ENCODE measurements at places on chromosomes 13 and 19.

DNA sequence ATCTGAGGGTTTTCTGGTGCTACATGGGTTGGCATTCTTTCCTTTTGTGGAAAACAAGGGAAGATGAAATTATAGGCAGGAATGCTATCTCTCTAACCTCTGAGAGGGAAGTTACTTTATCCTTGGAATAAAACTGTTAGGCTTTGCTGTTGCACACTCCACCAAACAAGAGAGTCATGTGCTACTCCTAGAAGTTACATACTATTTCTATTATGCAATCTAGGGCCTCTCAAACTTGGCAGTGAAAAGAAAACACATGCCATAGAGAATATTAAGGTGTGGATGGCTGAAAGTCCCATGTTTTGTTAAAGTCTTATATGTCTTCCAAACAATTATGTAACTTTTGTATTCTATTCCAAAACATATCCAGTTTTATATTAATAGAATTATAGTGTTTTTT lies 367.9 kb downstream of the SLC7A1 start:
- no peak for DNase-seq

DNA sequence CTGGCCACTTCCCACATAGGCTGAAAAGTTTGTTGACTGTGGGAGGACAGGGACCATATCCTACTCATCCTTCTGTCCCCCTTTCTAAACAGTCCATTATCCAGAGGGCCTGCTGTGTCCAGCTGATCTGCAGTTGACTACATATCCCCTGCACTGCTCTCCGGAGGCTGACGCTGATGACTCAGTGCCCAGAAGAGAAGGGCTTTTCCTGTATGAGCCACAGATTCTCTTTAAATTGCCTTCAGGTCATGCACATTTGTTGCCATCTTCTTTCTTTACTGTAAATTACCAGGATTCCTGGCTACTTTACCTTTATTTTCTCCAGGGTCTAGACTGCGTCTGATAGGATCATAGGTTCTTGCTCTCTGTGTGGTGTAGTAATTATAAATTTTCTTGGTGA lies 125.2 kb downstream of the LACC1 start:
- no peak for DNase-seq

GRCh38 chr19:34734537-34735103 lies 577 bp downstream of the ZNF181 start:
- no peak for DNase-seq

DNA sequence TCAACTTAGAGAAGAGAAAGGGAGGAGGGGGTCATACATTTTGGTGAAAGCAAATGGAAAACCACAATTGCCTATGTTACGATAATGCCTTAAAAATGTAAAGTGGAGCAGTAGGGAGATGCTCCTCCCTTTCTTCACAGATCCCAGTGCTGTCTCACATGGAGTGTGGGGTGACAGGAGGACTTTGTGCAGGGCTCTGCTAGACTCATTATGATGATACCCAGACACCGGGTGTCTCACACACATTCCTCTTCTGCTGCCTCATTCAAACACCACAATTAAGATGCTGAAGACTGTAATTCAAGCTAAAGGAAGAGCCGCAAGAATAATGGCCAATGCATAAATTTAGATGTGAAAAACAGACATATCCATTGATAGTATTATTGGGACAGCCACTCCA lies 150.6 kb downstream of the LHFPL6 start:
- no peak for DNase-seq

GRCh38 chr19:36257520-36257876 lies 42.6 kb downstream of the ZNF146 start:
- no peak for DNase-seq

DNA sequence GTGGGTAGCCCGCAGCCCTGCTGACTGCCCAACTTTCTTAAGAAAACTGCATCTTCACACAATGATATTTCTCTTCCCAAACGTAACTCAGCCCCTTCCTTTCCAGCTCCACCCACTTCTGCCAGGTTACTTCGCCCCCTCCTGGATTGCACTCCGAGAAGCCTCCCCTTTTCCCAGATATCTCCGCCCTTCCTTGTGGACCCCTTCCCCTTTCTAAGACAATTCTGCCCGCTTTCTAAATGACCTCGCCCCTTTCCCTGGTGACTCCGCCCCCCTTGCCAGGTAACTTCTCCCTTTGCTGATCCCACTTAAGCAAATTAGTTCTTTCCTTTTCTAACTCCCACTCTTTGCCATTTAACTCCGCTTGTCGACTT lies 2.6 kb downstream of the VSIG10L start:
- no peak for DNase-seq

DNA sequence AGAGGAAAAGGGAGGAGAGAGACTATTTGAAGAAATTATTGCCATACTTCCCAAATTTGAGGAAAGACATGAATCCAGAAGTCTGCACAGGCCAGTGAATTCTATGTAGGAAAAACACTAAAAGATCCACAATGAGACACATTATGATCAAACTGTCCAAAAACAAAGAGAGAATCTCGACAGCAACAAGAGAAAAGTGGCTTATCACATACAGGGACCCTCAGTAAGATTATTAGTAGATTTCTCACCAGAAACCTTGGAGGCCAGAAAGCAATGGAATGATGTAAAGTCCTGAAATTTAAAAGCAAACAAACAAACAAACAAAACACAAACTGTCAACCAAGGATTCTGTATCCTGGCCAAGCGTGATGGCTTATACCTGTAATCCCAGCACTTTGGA lies 55.7 kb upstream of the IL17D start:
- DNase-seq = no peak

DNA sequence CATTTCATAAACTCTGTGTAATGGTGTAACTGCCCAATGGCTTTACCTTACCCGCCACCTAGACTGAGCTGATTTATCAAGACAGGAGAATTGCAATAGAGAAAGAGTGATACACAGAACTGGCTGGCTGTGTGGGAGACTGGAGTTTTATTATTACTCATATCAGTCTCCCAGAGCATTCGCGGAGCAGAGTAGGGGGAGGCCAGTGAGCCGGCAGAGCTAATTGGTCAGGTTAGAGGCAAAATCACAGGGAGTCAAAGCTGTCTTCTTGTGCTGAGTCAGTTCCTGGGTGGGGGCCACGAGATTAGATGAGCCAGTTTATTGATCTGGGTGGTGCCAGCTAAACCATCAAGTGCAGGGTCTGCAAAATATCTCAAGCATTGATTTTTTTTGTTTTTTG lies 23.4 kb upstream of the SLITRK1 start:
- DNase-seq = no peak

GRCh38 chr13:28159057-28159456 lies 20.7 kb downstream of the PAN3 start:
- DNase-seq = no peak

DNA sequence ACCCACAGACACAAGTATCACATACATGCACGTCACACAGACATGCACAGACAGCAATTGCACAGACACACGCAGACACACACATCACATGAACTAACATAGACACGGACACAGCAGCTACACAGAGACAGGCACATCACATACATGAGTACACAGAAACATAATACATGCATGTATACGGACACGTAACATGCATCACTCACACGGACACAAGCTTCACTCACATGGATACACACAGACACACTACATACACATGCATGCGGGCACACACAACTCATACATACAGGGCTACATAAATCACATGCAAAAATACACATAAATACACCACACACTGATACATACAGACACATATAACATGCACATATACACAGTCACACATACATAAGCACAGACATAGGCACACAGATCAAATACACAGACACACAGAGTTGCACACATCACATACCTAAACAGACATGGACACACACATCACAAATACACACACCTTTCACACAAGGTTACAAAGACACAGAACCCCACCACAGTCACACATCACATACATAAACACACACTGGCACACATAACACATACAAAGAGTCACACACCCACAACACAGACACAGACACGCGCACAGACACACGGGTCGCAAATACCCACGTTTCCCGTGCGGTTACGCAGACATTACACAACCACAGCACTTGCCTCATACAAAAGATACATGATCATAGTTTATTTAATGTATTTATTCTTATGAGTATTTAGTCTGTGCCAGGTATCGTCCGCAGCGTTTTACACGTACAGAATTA lies 1.1 kb upstream of the LMTK3 start:
- DNase-seq = no peak

GRCh38 chr19:52214241-52214640 lies 24.4 kb downstream of the PPP2R1A start:
- DNase-seq = no peak

DNA sequence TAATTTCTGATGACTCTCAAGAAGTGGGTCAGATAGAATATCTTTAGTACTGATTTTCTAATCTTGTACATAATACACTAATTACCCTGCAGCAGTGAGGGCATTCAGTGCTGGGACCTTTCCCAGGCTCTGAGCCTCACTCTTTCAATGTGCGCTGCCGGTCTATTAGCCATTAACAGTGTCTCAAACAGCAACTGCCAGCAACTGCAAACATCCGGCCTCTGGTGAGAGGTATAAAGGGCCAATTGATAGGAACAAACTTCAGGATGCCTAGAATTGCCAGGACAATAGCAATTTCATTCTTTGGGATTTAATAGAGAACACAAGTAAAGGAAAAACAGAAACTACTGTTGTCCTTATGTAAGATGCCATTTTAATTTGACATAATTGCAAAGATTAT lies 604.4 kb upstream of the SPRY2 start:
- no peak for DNase-seq

- no peak for DNase-seq
Observed at GRCh38 chr13:51645154-51645650, 60.9 kb downstream of the WDFY2 start.

DNA sequence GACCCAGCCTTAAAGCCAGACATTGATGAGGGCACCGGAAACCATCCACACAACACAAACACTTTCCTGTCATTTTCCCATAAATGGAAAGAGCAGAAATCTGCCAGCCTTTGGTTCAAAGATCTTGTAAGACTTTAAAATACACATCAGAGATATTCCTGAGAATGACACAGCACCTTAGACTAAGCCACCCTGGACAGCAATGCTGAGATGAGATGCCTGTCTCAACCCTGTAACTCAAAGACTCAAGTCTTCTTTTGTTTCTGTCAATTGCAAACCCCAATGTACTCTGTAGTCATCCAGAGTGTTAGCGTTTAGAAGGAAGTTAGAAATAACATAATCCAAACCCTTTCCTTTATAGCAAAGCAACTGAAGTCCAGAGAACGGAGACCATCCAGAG lies 119.2 kb downstream of the CCNA1 start:
- DNase-seq = no peak

- peak; percentile 99 for DNase-seq
Observed at GRCh38 chr19:1269065-1269477, at the start of gene CIRBP. TSS of gene CIRBP (plus strand) at chr19:1269332. CDS start at chr19:1270934, 1,602 bp downstream.

- no peak for DNase-seq
Observed at GRCh38 chr13:22848539-22849052, 332.2 kb upstream of the SGCG start.

DNA sequence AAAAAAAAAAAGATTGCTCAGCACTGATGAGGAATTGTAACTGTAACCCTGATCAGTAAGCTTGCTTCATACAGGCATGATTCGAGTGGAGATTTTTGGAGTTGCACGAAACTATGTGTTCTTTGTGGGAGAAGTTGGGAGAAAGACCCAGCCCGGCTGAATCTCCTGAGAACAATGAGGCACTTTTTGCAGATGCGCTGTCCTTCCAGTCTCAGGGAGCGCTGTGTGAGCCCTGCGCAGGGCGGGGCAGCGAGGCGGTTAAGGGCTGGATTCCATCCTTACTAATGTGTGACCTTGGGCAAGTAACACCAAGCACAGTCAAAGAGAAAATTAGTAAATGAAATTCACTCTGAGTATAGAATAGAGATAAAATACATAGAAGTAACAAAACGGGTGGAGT lies 76.9 kb downstream of the SIPA1L3 start:
- DNase-seq = no peak

DNA sequence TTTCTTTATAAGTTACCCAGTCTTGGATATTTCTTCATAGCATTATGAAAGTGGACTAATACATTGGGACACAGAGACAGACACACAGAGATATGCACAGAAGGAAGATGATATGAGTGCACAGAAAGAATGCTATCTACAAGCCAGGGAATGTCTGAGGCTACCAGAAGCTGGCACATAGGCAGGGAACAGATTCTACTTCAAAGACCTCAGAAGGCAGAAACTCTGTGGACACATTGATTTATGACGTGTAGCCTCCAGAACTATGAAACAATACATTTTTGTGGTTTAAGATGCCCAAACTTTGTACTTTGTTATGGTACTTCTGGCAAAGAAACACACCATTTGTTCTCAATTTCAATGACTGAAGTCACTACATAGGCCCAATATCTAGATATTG lies 556.7 kb downstream of the PCDH9 start:
- DNase-seq = no peak

DNA sequence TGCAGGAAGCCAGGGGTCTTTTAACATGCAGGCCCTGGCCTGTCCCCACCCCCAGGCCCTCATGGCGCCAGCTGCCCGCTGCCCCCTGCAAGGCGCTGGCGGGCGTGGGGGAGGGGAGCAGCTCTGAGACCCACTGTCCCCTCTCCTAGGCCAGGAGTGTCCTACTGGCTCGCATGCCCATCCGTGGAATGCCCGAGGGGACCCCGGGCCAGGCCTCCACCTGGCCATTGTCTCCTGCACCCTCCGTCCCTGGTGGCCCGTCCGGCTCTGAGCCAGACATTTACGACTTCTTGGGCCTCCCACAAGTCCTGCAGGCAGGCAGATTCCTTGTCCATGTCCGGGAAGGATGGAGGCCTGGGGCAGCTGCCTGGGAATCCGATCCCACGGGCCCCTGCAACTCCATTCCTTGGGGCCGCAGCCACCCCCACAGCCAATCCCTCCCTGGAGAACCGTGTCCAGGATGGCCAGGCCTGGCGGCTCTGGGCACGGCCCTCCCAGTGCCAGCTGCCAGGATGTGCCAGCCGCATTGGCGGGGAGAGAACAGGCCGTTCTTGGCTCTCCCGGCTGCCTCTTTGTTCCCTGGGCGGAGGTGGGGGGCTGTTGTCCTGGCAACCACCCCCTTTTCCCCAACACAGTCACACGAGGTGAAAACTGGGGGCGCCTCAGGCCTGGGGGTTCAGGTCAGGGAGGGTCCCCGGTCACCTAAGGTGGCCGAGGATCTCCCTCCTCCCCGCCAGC lies 10.5 kb upstream of the PLIN3 start:
- no peak for DNase-seq

- no peak for DNase-seq
Observed at GRCh38 chr13:85347251-85347650, 452.0 kb downstream of the SLITRK6 start.
